ENCODE measurements at places on chromosomes 5 and 9.
A peak's percentile ranks its signal among the peaks of the same experiment; 100 is the strongest.

DNA sequence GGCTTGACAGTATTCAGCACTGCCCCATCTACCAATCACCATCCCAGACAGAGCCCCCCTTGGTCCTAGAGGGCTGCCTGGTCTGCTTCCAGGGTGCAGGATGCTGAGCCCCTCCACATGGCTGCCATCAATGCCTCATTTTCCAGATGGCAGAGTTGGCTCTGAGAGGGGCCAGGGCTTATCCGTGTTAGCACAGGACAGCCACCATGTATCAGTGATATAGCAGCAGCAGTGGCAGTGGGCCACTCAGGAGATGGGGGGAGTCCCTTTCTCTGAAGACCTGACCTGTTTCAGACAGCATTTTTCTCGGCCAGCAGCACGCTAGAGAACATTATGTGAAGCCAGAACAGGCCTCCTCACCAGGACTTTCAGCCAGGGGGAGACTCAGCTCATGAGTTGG is 1.6 kb upstream of the SMIM32 start:
- no peak for DNase-seq

- peak; percentile 41 for DNase-seq
Measured at GRCh38 chr9:11871852-11872251, 821.3 kb upstream of the TYRP1 start.

- no peak for DNase-seq
Measured at GRCh38 chr9:105044518-105044917, 116.6 kb upstream of the ABCA1 start.

GRCh38 chr5:149011084-149011483 is 51.8 kb downstream of the SH3TC2 start:
- no peak for DNase-seq

- DNase-seq, result no peak
Measured at GRCh38 chr9:98484162-98484561, 224.6 kb downstream of the GABBR2 start.

GRCh38 chr9:88835038-88835466 is 156.2 kb upstream of the S1PR3 start:
- no peak for DNase-seq

DNA sequence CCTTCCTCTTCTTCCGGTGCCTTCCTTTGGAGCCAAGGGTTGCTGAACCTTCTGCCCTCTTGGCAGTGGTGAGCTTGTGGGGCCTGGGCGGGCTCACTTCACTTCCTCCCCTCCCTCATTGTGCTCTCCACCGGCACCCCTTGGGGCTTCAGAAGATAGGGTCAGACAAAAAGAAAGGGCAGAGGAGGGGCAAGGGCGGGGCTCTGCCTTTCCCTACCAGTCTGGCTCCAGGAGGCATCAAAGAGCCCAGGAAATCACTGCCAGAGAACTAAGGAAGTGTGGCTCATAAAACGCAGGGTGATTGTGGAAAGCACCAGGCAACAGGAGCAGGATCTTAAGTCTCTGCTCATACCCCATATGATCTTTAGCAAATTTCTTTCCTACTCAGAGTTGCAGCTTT is 34.8 kb downstream of the ACOT12 start:
- DNase-seq, result no peak

Measured in NCI-H1930 (cell line).